ENCODE measurements at places on chromosomes 6 and 20.

- DNase-seq, result no peak
Measured at GRCh38 chr20:16392346-16392745, 180.9 kb downstream of the KIF16B start.

GRCh38 chr20:21046413-21047070, 59.6 kb downstream of the LINC00237 start:
- no peak for DNase-seq

DNA sequence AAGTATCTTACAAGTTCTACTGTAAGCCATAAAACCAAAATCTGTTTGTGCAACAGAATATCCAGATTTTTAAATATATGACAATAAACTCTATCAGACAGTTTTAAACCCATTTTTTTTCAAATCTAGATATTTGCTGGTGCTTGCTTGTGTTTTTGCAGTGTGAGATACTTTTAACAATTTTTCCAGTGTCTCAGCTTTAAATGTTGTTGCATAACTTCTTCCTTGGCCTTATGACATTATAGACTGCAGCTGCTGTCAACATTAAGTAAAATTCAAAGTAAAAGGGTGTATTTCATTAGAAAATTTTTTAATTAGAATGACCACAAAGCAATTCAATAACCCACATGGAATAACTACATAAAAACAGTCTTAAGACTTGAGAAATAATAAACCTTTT, 139.5 kb downstream of the PTPRK start:
- no peak for DNase-seq

DNA sequence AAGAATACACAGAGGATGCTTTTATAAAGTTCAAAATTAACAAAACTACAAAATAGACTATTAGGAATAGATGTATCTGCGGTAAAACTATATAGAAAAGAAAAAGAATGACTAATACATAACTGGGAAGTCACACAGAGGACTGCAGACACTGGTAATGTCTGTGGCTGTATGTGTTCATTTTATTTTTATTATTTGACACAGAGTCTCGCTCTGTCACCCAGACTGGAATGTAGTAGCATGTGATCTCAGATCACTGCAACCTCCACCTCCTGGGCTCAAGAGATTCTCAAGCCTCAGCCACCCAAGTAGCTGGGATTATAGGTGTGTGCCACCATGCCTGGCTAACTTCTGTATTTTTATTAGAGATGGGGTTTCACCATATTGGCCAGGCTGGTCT, 38.9 kb downstream of the ESF1 start:
- DNase-seq, result no peak

- DNase-seq, result no peak
Measured at GRCh38 chr20:9149796-9150195, 80.9 kb downstream of the PLCB4 start.

DNA sequence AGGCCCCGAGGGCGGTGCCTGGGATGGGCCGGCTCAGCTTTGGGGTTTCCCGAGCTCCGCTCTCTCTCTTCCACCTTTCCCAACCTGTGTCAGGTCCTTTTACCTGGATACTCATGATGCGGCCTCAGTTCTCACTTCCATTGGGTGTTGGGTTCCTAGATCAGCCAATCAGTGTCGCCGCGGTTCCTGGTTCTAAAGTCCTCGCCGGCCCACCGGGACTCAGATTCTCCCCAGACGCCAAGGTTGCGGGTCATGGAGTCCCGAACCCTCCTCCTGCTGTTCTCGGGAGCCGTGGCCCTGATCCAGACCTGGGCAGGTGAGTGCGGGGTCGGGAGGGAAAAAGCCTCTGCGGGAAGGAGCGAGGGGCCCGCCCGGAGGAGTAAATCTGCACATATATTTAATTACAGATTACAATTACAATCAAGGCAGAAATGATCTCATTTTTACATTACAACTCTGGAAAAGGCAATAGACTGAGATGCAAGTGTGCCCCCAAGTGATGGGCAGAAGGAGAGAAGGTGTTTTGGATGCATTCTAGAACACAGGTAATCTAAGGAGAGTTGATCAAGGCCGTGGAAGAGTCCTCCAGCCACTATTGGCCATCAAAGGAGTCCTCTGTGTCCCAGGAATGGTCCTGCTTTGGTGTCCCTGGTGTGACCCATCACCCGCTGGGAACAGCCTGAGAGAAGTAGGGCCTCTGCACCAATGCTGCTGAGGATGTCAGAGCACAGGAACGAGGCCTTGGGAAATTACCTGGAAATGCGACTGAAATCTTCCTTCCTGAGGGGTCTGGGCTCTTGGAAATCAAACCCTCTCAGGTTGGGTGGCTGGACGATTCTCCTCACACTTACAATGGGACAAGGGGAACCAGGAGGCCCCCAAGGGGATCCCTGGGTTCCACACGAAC, 34.7 kb upstream of the MICB start:
- peak; percentile 58 for DNase-seq

DNA sequence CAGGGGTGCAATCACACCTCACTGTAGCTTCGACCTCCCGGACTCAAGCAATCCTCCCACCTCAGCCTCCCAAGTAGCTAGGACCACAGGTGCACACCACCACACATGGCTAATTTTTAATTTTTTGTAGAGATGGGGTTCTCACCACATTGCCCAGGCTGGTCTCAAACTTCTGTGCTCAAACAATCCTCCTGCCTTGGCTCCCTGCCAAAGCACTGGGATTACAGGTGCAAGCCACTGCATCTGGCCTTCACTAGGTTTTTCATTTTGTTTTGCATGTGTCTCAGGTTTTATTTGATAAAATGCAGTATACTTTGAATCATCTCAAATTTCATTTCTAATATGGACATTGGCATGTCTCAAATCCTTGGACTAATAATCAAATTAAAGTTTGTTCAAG, 98.7 kb downstream of the SLC16A10 start:
- DNase-seq, result no peak

DNA sequence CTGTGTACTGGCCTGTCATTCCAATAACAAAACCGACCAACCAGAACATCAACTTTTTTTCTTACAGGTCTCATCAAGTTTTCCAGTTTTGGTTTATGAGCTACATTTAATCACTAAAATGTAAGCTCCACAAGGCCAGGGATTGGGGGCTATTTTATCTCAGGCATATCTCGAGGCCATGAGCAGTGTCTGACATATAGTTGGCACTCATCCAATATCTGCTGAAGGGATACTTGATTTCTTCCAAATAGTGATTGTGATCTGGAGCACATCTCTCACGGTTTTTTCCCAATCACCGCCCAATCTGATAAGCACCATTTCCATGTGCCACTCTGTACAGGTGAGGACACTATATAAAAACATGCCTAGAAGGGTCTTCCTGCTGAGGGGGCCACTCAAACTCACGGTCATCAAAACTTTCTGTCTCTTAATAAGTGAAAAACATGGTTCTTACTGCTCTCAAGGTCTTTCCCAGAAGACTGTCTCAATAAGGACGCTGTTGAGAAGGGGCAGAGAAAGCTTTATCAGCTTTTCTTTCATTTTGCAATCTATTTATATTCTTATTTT, 65.5 kb downstream of the MAN1A1 start:
- no peak for DNase-seq

DNA sequence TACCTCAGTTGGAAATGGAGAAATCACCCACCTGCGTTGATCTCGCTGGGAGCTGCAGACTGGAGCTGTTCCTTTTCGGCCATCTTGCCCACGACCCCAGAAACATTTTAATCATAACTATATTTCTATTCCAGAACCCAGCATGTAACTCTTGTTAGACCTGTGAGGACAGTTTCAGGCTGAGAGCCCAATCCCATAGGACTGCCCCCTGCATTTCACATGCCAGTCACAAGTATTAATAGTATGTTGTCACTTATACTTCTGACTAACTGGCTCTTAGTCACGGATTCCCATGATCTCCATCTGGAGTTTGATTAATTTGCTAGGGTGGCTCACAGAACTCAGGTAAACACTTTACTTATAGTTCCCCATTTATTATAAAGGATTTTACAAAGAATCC, 96.0 kb upstream of the PRND start:
- DNase-seq, result no peak

DNA sequence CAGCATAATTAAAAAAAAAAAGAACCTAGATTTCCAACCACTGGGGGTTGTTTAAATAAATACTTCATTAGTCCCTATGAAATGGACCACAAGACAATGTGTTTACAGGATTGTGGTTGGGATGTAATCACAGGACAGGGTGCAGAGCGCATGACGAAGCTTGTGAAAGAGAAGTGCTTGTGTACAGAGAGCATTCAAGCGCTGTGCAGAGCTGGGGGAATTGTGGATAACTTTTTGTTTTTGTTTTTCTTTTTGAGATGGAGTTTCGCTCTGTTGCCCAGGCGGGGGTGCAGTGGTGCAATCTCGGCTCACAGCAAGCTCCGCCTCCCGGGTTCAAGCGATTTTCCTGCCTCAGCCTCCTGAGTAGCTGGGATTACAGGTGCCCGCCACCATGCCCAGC, 22.3 kb downstream of the LAMA5 start:
- no peak for DNase-seq

DNA sequence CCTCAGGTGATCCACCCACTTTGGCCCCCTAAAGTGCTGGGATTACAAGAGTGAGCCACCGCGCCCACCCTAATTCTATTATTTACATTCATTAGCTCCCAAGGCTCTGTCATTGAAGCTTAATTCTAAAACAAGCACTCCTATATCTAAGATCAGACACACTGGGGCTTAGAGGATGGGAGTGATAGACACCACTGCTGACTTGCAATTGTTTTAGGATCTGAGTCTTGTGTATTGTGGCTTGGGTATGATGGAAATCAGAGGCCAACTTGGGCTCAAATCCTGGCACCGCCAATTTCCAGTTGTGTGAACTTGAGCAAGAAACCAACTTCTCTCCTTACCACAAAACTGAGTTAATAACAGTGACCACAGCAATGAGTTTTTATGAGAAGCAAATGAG, 34.7 kb downstream of the MTRES1 start:
- DNase-seq, result no peak

DNA sequence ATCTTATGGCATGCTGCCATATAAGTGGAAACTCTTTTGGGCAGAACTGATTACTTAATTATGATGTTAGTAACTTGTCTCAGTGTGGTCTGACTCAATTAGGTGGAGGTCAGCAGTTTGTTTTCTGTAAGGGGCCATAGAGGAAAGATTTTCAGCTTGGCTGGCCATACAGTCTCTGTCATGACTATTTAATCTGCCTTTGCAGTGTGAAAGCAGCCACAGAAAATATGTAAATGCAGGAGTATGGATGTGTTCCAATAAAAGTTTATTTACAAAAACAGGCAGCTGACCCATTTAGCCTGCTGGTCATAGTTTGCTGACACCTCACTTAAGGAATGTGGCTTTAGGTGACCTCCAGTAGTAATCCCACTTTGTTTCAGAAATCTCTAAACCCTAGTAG, 700.7 kb downstream of the EPM2A start:
- DNase-seq, result no peak

GRCh38 chr20:39592371-39592770, 630.2 kb downstream of the DHX35 start:
- DNase-seq, result no peak

GRCh38 chr20:35020108-35020928, 64.7 kb downstream of the MYH7B start:
- DNase-seq, result no peak

DNA sequence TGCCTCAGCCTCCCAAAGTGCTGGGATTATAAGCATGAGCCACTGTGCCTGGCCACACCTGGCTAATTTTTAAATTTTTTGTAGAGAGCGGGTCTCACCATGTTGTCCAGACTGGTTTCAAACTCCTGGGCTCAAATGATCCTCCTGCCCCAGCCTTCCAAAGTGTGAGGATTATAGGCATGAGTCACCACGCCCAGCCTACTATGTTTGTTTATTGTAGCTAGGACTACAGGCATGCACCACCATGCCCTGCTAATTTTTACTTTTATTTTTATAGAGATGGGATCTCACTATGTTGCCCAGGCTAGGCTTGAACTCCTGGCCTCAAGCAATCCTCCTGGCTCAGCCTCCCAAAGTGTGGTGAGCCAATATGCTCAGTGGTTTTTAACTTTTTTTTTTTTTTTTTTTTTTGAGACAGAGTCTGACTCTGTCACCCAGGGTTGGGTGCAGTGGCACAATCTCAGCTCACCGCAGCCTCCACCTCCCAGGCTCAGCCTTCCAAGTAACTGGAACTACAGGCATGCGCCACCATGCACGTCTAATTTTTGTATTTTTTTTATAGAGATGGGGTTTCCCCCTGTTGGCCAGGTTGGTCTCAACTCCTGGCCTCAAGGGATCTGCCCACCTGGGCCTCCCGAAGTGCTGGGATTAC, 12.0 kb upstream of the DDX43 start:
- DNase-seq, result no peak

GRCh38 chr20:14916360-14916920, 579.0 kb upstream of the FLRT3 start:
- DNase-seq, result no peak

- no peak for DNase-seq
Measured at GRCh38 chr6:15086348-15087158, 159.3 kb upstream of the JARID2 start.

DNA sequence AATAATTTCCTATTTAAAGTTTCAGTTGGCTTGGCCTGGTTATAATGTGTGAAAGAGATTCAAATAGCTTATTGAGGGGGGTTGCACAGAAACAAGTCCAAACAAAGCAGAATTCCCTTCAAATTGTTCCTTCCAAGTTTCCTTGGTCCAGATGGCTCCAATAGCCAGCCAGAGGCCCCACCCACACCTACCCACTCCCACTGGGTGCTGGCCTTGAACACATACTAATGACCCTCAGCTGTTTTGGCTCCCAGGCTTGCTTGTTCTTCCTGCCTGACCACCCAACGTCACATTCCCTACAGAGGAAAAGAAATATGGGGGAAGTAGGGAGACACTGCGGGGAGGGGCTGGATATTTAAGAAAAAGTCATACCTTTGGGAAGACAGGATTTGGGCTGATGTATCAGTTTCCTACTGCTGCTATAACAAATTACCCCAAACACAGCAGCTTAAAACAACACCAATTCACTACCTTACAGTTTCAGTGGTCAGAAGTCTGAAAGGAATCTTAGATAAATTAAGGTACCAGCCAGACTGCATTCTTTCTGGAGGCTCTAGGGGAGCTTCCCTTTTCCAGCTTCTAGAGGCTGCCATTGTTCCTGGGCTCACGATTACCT, 95.7 kb downstream of the COL21A1 start:
- no peak for DNase-seq

- DNase-seq, result peak; percentile 68
Measured at GRCh38 chr6:7723041-7723447, 2.9 kb upstream of the BMP6 start.

Data from astrocyte of the cerebellum (primary cell).